NCI-H526 (cell line): ENCODE measurements at places on chromosomes 7 and 10.
A peak's percentile ranks its signal among the peaks of the same experiment; 100 is the strongest.

DNA sequence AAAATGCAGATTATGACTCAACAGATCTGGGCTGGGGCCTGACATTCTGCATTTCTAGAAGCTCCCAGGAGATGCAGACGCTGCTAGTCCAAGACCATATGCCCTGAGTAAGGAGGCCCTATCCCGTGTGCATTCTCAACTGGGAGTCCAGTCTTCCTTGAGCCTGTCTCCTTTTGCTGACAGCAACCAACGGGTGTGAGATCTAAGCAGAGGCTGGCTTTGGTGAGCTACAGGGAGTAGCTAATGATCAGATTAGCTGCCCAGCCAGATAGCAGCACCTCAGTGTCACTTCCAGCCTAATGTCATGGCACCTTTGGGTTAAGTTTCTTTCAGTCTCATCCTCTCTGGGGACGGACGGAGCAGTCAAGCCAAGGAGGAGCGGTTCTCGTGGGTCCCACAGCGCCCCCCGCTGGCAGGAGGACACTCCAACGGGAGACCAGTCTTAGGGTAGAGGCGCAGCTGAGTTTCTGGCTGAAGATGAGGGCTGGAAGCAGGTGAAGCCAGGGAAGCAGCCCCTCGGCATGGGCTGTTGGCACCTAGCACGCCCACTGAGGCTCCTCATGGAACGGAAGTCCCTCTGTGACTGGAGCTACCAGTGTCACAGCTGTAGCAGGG lies 154.0 kb downstream of the CCDC3 start:
- peak; percentile 13 for DNase-seq

GRCh38 chr7:106057204-106057961 lies 54.7 kb downstream of the SYPL1 start:
- no peak for DNase-seq

GRCh38 chr7:48046458-48046857 lies 11.1 kb downstream of the C7orf57 start:
- no peak for DNase-seq

DNA sequence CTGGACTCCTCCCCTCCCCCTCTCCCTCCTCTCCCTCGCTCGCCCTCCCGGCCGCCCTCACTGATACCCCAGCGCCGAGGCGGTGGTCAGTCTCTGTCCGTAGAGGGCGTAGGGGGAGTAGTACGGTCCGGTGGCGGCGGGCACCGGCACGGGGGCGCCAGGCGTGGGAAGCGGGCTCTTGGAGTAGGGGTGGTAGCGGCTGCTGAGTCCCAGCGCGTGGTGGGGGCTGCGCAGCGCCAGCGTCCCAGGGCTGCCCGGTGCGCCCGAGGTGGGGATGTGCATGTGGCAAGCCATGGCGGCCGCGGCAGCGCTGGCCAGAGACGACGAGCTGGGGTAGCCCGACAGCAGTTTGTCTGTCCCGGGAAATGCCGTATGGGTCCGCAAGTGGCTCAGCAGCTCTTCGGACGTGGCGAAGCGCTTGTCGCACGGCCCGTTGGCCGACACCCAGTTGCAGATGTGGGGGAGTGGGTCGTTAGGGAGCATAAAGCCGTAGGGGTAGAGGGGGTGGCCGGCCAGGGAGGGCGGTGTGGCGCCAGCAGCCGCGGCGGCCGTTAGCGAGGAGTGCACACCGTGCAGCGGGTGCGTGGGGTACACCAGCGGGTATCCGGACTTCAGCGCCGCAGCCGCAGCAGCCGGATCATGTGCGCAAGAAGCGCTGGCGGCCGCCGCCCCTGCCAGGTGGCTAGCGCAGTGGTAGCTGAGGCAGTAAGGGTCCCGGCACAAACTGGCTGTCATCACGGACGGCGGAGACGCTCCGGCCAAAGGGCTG lies 2.7 kb downstream of the ZNF503 start:
- DNase-seq = no peak

DNA sequence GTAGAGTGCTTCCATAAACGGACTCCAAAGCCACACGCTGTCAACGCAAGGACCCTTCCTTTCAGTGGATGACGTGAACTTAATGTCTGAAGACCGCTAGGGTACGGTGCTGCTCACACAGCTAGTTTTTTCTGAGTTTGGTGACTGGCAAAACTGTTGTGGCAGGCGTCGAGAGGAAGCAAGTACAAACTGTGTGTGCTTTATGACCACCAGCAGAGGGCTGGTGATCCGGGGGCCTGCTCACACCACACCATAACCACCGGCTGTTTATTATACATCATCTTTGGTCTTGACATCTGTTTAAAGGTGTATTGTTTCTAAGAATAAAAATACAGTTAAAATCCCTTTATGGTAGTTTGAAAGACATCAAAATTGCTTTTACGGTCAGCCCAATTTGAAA lies 37.1 kb upstream of the ATP6V0A4 start:
- no peak for DNase-seq

GRCh38 chr7:31004393-31004792 lies 40.6 kb downstream of the GHRHR start:
- no peak for DNase-seq
